Naive thymus-derived CD8-positive, alpha-beta T cell (primary cell): ENCODE measurements at places on chromosomes 5 and 9.

- DNase-seq, result no peak
Observed at GRCh38 chr9:8651070-8651845, 851.7 kb upstream of the DMAC1 start.

- DNase-seq, result no peak
Observed at GRCh38 chr5:89968958-89969381, 440.6 kb downstream of the CETN3 start.

DNA sequence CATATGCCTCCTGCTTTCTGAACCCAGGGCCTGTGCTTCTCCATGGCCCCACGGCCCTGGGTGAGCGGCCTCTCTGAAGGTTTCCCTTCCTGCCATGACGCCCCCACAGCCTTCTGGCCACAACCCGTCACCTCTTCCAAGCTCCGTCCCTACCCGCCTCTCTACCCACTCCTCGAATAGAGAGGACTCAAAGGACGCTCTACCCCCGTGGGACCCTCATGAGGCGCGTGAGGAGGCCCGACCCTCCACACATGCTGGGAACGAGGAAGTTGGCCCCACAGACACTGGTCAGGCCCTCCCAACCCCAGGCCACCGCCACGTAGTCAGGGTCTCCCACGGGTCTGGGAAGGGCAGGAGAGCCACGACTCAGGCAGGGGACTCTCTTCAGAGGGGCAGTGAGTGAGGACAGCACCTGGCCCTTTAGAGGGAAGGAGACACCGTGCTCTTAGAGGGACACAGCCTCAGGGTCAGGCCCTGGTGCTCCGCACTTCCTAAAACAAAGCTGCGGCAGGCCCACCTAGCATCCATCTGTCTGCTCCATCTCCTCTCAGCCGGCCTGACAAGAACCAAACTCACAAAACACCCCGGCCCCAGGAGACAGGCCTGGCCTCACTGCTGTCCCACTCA lies 5.3 kb downstream of the BRD3 start:
- no peak for DNase-seq

DNA sequence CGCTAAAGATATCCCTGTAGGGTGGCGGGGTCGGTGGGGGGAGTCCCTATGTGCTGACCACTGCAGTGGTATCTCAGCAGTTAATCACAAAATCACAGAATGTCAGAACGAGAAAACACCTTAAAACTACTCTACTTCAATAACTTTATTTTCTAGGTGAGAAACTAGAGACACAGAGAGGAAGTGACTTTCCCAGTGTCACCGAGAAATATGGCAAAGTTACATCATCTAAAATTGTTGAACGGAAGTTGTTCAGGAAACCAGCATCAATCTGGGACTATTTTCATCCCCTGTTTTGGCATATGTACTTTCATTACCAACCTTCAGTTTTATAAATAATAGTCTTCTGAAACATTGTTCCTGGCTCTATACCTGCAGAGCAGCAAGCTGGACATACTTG lies 384.0 kb downstream of the SPOCK1 start:
- no peak for DNase-seq

GRCh38 chr5:151677776-151678545 lies 8.8 kb downstream of the SPARC start:
- no peak for DNase-seq

GRCh38 chr9:132995121-132995420 lies 16.6 kb downstream of the GFI1B start:
- no peak for DNase-seq

DNA sequence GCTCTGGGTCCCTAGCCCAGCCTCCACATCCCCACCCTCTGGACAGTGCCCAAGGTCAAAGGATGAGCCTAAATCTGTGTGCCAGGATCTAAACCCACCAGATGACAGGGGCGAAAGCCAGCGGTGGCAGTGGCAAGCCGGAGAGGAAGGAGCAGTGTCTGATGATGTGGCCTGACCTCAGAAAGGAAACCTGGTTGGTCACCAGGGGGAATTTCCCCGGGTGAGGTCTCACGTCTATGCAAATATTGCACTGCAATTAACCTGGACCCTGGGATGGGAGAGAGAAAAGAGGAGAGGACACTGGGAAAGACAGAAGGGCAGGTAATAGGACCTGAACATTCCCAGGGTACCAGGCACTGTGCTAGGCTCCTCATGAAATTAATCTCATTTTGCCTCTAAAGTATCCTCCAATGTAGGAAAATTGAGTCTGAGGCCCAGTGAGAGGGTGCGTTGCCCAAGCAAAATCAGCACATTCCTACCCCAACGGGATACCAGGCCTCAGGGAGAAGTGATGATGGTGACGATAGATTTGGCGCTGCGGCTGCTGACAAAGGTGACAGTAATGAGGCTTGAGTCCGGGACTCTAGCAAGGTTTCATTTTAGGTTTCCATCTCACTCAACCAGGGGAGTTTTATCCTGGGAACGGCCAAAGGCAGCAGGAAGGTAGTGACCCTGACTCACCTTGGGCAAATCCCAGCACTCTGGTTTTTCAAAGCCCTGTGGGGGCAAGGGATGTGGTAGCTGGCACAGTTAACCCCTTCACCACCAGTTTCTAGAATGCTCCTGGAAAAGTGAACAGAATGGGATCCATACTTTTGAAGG lies 13.4 kb upstream of the TNIP1 start:
- no peak for DNase-seq

DNA sequence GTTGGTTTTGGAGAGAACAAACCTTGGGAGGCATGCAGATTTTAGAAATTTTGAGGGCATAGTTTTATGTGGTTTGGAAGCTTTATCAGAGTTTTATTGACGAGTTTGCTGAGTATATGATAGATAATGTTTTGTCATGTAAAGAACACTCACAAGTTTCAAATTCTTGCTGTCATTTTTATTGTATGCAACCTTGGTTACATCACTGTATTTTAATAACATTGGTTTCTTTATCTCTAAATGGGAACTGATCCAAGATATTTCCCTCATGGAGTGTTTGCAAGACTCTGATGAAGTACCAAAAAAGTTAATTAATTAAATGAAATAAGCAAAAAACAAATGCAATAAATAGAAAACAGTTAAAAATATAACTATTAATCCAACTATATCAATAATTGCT lies 170.3 kb downstream of the SMC2 start:
- DNase-seq, result no peak

- DNase-seq, result no peak
Observed at GRCh38 chr9:95953986-95954385, 78.5 kb downstream of the ERCC6L2 start.

DNA sequence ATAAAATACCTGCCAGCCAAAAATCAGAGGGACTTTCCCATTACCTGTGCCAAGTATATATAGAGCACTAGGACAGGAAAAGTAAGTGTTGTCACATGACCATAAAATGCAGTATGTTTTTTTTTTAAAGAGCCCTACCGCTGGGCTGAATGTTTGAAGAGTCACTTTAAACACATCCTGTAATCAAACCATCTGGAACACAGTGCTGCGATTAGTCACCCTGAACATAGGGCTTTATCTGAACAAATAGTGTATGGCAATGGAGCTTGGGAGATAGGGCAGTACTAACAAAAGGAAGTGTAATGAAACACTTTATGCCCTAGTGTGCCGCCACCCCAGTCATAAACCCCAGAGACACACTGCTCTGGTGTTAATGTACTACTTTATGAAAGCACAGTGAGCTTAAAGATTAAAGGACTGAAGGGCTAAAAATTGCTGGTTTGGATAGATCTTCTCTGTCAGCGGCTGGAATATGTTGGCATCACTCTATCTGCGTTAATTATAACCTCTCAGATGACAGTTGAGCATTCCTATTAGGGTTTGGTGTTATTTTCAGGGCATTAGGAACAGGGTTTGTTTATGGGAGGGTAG lies 90.4 kb downstream of the ZNF608 start:
- no peak for DNase-seq

GRCh38 chr9:90795871-90796317 lies 5.7 kb upstream of the SYK start:
- DNase-seq, result no peak

- no peak for DNase-seq
Observed at GRCh38 chr5:136749016-136749415, 383.7 kb upstream of the TRPC7 start.

DNA sequence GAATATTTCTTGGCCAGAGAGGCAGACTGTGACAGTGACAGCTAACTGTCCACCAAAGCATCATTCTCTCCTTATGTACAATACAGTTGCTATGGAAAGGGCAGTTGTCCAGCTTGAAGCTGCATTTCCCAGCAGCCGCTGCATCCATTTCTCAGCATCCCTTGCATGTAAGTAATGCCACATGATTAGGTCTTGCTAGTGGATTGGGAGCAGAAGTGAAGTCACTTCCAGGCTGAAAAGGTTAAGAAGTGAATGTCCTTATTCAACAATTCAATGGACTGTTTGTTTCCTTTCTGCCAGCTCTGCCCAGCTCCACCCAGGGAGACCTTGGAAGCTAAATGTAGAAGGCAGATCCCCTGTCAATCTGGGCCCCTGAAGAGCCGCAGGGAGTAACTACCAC lies 26.1 kb upstream of the RETREG1 start:
- DNase-seq, result no peak

GRCh38 chr5:15715535-15715934 lies 215.6 kb downstream of the FBXL7 start:
- no peak for DNase-seq

DNA sequence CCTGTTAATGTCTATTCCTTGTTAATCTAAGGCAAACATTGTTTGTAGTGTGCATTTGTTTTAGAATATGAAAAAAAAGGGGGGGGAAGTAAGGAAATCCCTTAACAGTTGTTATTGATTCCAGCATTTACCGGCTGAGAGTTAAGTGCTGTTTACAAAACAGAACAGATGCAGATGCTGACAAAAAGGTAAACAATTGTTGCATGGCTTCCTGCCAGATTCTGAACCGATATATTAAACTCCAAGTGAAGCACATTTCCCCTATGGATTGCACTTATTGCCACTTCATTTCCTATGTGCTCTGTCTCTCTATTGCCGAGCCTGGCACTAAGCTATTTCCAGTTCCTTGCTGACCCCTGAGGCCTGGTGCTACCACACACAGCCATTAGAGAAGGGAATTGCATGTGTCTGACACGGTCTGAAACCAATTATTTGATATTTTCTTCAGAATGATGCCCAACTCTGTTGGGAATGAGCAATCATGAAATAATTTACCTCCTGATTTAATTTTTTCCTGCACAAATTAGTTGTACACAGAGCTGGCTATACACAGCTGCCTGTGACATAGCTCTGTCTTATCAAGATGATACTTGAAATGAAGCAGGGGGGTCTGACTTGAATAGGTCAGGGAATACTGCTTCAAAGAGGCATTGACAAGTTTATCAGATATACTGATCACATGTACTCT lies 109.8 kb downstream of the KIAA0825 start:
- DNase-seq, result no peak

- no peak for DNase-seq
Observed at GRCh38 chr9:122912671-122912963, 506 bp downstream of the ZBTB6 start.

DNA sequence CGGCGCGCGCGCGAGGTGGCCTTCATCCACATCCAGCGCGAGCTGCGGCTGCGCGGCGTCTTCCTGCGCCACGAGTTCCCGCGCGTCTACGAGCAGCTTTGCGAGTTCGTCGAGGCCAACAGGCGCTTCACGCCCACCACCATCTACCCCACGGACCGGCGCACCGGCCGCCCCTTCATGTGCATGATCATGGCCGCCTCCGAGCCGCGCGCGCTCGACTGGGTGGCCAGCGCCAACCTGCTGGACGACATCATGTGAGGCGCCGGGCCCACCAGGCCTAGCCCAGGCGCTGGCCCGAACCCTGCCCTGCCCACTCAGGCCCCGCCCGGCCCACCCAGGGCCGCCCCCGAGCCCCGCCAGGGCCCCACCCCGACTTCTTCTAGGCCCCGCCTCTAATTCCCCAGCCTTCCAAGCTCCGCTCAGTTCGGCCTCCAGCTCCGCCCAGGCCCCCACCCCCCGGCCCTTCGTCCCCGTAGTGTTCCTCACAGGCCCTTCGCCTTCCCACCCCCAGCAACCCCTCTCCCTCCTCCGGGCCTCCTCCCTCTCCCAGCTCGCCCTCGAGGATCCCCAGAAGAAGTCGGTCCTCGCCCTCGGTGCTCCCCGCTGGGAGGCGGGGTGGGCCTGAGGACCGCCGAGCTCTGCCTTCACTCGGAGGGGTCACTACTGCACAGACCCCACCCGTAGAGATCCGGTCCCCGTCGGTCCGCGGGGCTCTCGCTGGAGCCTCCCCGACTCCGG lies 2.0 kb upstream of the PHPT1 start:
- no peak for DNase-seq

- no peak for DNase-seq
Observed at GRCh38 chr5:6396836-6397535, 18.6 kb upstream of the MED10 start.

GRCh38 chr5:135013947-135014570 lies 20.0 kb downstream of the PITX1 start:
- no peak for DNase-seq

DNA sequence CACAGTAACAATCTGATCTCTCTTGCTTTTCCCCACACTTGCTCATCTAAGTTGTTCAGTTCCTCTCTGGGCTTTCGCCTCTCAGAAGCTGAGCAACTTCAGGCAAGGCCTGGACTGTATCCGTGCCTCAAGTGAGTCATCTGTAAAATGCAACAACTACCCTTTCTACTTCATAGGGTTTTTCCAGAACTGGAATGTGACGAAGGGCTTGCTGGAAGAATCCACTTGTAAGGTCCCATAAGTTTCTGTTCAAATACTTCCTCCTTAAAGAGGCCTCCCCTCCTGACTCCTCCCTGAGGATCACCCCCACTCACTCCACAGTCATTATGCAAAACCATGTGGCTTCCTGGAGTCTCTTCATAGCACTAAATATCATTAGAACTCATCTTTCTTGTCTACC lies 17.5 kb upstream of the INSYN2B start:
- DNase-seq, result no peak

GRCh38 chr9:19201899-19202891 lies 28.3 kb upstream of the DENND4C start:
- no peak for DNase-seq

GRCh38 chr5:33372721-33373472 lies 67.9 kb upstream of the TARS1 start:
- no peak for DNase-seq

DNA sequence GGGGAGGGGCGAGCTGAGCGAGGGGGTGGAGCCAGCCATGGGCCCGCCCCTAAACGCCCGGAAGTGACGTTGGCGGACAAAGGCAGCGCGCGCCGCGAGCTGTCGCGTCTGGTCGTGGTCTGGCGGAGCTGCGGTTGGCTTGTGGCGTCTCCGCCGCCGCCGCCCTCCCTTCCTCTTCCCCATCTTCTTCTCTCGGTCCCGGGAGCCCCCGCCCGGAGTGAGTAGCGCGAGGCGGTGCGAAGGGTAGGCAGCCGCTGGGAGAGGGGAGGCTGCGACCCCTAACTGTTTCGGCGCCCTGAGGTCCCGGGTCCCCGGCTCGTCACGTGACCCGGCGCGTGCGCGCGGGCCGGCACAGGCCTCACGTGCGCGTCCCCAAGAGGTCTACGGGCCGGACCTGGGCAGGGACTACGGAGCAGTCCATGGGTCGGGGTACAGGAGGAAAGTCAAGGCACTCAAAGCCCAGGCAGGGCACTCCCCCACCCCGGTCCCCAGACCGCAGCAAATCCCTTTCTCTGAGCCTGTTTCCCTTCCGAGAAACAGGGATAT lies at the start of gene NTMT1:
TSS of gene NTMT1 (plus strand) at position 85 of the 546 bp plus-strand sequence. CDS start 6,541 bp downstream, outside the sequence.
- DNase-seq, result peak; percentile 93
